ENCODE measurements at places on chromosomes 7 and 10.
A peak's percentile ranks its signal among the peaks of the same experiment; 100 is the strongest.

- DNase-seq, result no peak
Measured at GRCh38 chr7:142873281-142873784, 12.2 kb downstream of the TRPV6 start.

- peak; percentile 93 for DNase-seq
Measured at GRCh38 chr10:126199221-126199998, 188.9 kb downstream of the ADAM12 start.

- DNase-seq, result no peak
Measured at GRCh38 chr7:113128031-113128430, 9.7 kb upstream of the SMIM30 start.

GRCh38 chr10:58311026-58311425 is 23.8 kb upstream of the UBE2D1 start:
- DNase-seq, result no peak

GRCh38 chr10:24771943-24772694 is 48.4 kb upstream of the ARHGAP21 start:
- DNase-seq, result peak; percentile 33

GRCh38 chr7:136016649-136017395 is 39.7 kb upstream of the MTPN start:
- DNase-seq, result no peak

GRCh38 chr10:21314906-21315644 is 210.4 kb downstream of the SKIDA1 start:
- DNase-seq, result peak; percentile 87

DNA sequence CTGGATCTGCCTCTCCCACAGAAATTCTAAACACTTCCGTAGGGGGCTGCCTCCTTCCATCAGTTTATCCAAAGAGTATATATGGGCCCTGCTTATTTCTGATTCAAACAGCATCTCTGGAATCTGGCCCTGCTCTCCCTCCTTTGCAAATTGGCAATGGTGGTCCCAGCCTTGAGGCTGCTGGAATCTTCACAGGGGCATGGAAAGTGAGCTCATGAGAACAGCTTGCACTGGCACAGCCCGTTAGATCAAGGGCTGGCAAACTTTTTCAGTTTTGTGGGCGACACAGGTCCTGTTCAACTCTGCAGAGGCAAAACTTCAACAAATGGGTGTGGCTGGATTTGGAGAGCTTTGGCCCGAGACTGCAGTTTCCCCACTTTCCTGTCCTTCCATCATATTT is 526.9 kb downstream of the KCNMA1 start:
- DNase-seq, result no peak

- DNase-seq, result peak; percentile 24
Measured at GRCh38 chr7:134660242-134660785, 13.7 kb downstream of the BPGM start.

- no peak for DNase-seq
Measured at GRCh38 chr10:124997306-124997705, 55.4 kb downstream of the ZRANB1 start.

GRCh38 chr7:142896151-142896550 is 10.6 kb upstream of the TRPV6 start:
- no peak for DNase-seq

GRCh38 chr10:119090026-119090795 is 9.6 kb upstream of the EIF3A start:
- DNase-seq, result no peak

DNA sequence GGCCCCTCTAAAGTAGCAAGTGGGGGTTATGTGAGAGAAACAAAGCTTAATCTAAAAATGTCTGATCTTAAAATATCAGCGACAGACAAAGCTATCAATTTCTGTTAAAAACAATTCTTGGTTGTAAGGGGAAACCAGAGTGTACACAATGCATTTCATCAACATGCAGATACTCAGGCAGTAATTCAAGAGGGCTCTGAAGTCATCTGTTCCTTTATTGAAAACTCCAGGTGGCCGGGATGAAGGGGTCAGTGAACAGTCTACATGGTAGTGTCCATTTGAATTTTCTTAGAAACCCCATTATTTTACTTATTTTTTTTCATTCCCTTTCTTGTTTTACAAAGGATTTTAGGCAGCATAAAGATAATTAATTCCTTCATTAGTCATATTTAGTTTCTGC is 36.7 kb upstream of the BTBD16 start:
- no peak for DNase-seq

- DNase-seq, result peak; percentile 48
Measured at GRCh38 chr7:39453743-39454355, 112.4 kb upstream of the YAE1 start.

DNA sequence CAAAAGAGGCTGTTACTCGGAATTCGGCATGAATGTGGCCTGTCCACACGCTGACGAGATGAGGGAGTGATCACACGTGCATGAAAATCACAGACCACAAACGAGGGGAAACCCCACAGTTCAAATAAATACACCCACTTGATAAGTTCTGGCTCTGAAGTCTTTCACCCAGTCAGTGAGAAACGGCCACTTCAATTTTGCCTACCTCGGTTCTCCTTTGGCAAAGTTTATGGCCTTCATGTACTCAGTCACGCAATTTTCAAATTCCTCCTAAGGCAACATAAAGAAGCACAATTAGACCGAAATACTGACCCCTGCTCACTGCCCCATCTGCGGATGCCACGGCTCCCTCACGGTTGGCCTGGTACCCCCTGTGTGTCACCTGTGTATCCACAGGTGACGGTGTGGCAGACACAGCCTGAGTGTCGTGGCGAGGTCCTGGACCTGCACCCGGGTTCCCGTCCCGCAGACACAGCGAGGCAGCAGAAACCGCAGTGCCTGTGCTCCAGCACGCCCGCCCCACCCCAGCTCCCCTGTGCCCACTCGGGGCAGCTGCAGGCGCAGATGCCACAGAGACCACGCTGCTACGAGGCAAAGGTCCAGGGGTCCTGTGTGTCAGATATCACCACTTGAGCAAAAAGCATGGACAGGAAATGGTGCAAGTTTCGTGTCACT is 1.4 kb downstream of the CFAP46 start:
- no peak for DNase-seq

DNA sequence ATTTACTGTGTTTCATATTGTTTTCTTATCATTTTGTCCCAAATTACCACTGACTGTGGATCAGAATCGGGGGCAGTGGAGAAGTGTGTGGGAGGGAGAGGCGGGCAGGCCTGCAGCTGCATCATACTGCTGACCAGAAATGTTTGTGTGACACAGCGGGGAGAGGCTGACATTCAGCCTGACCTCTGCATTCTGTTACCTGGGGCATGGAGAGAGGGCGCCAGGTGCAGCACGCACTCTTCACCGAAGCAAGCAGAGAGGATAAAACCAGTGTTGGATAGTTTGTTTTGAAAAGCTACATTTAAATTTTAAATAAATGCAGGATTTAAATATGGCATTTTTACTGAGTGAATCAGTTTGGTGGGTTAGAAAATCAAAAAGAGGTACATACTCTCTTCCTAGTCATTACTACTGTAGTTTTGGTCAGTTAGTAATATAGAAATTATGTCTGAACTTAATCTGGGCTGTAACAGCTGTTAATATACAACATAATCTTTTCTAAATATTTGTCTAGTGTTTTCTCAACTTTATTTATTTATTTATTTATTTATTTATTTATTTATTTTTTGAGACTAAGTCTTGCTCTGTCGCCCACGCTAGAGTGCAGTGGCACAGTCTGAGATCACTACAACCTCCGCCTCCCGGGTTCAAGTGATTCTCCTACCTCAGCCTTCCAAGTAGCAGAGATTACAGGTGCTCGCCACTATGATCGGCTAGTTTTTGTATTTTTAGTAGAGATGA is 8.8 kb upstream of the STMP1 start:
- no peak for DNase-seq

DNA sequence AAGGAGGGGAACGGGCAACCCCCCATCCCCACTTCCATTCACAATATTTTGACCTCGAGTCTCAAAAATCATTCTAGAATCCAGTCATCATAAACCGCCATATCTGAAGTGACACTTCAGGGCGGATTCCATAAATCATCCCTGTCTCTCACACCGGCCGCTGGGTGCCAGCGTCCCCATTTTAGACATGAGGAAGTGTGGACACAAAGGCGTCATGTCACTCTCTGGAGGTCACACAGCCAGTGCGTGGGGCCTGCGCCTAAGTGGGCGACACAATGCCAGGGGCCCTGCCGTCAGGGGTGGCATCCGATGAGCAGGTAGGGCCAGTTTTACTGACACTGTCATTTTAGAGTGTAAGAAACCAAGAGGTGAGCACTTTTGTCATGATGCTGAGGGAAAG is 19.5 kb downstream of the KCNH2 start:
- DNase-seq, result no peak

DNA sequence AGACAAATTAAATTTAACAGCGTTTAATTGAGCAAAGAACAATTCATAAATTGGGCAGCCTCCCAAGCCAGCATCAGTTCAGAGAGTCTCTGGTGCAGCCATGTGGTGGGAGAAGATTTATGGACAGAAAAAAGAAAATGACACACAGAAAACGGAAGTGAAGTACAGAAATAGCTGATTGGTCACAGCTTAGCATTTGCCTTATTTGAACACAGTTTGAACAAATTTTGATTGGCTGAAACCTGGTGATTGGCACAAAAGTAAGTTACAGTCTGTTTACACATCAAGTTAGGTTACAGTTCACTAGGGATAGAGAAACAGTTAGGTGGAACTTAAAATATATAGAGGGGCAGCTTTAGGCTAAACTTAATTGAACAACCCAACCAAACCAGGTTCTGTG is 720.1 kb downstream of the TYW1 start:
- no peak for DNase-seq

GRCh38 chr7:105096306-105096705 is 82.3 kb downstream of the KMT2E start:
- DNase-seq, result no peak

GRCh38 chr7:70758646-70759045 is 373.3 kb upstream of the GALNT17 start:
- DNase-seq, result no peak

DNA sequence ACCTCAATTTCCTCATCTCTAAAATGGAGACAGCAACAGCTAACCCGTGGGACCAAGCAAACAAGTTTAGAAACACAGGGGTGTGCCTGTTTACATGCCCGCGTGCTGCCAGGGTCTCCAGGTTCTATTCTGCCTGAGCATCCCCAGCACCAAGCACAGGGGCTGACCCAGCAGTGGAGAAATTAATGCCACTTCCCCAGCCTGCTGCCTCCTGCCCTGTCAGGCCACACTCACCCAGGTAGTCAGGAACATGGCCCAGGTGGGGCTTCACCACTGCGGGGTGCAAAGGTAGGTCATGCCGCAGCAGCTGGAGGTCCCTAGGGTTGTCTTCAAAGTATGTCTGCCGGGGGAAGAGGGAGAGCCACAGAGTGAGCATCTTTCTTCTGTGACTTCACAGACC is 5.8 kb downstream of the DDX56 start:
- no peak for DNase-seq

- DNase-seq, result no peak
Measured at GRCh38 chr7:137366995-137367394, 23.5 kb upstream of the PTN start.

DNA sequence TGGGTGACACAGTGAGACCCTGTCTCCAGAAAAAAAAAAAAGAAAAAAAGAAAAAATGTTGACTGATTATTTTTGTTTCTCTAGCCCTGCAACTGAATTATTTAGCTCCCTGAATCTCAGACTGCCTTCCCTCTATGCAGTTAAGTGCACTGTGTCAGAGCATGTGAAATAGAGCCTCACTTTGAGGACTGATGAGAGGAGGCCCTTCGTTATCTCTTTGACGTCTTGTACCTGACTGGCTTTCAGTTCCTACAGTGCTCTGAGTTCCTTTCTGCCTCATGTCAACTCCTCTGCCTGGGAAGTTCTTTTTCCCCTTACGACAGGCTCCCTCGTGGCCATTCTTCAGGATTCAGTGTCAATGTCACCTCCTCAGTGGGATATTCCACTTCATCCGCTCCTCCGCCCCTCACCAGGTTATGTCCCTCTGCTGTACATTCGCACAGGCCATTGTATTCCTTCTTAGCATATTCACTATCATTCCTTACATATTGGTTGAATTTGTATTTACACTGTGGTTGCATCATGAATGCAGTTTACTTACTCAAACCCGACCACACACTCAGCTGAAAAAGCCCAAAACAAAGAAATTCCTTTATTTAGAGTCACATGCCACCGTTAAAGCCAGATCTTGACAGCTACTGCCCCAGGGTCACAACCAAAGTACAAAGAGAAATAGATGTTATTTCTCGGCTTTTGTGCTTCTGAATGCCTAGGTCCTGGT is 18.1 kb upstream of the CAMK2G start:
- peak; percentile 78 for DNase-seq

DNA sequence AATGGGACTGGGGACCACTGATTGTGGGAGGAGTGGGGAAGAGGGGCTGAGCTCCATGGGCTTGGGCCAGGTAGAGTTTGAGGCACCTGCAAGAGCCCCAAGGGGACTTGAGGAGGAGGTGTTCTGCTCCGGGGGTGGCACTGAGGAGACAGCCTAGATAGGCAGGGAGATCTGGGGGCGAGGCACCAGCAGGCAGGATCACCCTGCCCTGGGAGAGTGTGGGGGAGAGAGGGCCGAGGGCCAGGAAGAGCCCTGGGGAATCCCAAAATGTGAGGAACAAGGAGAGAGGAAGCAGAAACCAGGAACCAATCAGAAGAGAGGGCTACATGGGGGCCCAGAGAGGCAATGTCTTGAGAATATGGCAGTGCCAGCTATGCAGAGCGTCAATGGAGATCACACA is 34.6 kb downstream of the LEP start:
- no peak for DNase-seq

- no peak for DNase-seq
Measured at GRCh38 chr7:79236352-79237028, 217.0 kb downstream of the MAGI2 start.

- DNase-seq, result no peak
Measured at GRCh38 chr10:28890121-28890950, 213.0 kb downstream of the BAMBI start.

DNA sequence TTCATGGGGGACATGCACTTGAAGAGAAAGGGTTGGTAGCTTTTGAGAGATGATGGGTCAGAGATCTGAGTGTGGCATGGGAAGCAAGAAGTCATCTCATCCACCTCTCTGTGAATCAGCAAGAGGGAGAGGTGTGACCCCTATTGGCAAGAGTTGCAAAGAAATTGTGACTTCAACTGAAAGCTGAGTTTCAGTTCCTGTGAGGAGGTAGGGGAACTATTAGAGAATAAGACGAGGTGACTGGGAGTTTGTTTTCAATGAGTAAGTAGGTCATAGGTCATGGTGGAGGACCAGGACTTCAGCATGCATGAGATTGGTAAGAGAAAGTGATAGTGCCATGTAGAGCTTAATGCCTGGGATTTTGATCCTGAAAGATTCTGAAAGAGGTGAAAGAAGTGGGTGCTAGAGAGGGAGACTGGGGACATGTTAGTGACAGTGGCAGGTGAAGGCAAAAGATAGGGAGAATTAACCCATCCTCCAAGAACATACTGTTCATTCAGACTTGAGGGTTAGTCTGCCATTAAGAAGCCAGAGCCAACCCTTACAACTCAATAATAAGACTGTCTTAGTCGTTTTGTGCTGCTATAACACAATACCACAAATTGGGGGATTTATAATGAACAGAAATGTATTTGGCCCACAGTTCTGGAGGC is 75.5 kb upstream of the CAPZA2 start:
- peak; percentile 33 for DNase-seq

- no peak for DNase-seq
Measured at GRCh38 chr10:59085054-59085453, 91.4 kb upstream of the PHYHIPL start.

GRCh38 chr7:81267508-81267907 is 348.7 kb upstream of the SEMA3C start:
- no peak for DNase-seq
